ENCODE measurements at places on chromosomes 13 and 19.

DNA sequence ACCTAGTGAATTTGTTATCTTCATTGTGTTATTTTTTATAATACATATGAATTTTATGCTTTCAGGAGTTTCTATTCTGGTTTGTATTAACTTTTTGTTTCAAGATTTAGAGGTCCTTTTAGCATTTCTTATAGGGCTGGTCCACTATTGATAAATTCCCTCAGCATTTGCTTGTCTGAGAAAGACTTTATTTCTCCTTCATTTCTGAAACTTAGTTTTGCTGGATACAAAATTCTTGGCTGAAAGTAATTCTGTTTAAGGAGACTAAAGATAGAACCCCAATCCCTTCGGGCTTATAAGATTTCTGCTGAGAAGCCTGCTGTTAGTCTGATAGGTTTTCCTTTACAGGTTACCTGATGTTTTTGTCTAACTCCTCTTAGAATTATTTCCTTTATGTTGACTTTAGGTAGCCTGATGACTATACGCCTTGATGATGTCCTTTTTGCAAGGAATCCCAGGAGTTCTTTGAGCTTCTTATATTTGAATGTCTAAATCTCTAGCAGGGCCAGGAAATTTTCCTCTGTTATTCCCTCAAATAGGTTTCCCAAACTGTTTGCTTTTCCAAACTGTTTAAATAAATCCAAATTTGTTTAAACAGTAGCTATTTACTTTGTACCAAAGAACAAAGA, 127.1 kb downstream of the CYSLTR2 start:
- no peak for DNase-seq

- DNase-seq: no peak
Observed at GRCh38 chr19:57123882-57124281, 4.1 kb downstream of the USP29 start.

DNA sequence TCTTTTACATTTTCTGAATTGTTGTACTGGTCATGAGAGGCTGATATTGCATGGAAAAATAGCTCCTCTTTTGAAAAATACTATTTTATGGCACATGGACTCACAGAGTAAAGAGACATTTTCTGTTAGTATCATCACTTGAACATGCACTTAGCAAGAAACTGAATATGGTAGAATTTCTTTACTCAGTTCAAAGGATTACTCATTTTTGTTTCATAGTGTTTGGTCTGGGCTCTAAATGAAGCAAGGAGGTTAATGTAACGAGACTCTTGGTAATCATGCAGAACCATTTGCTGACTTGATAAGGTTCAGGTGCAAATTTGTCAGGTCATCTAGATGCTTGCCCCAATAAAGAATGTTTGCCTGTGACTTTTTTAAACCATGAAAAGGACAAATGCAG, 63.2 kb downstream of the GPC6 start:
- DNase-seq: no peak

DNA sequence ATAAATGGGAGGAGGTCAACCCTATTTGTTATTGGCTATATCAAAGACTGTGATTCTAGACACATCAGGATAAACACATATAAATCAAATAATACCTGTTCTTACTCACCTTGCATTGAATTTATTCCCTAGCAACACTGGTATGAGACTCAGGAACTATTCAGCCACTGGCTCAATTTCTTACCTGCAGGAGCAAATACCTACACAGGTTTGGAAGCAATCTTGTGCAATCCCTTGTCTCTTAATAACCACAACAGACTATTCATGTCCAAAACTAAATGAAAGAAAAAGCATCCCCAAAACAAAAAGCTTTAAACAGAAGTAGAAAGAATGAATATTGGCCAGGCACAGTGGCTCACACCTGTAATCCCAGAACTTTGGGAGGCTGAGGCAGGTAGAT, 55.5 kb downstream of the TBC1D4 start:
- no peak for DNase-seq

- DNase-seq: no peak
Observed at GRCh38 chr19:13033244-13033643, 38.0 kb downstream of the NFIX start.

DNA sequence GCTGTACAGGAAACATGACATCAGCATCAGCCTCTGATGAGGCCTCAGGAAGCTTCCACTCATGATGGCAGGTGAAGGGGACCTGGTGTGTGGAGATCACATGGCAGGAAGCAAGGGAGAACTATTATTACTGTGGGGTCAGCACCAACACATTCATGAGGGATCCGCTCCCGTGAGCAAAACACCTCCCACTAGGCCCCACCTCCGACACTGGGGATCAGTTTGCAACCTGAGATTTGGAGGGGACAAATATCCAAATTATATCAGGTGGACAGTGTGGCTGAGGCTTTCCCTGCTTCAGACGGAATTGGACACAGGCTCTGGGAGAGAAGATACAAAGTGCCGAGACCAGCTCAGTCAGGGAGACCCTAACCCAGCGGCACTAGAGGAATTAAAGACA, 5.7 kb upstream of the ZNF792 start:
- DNase-seq: no peak

DNA sequence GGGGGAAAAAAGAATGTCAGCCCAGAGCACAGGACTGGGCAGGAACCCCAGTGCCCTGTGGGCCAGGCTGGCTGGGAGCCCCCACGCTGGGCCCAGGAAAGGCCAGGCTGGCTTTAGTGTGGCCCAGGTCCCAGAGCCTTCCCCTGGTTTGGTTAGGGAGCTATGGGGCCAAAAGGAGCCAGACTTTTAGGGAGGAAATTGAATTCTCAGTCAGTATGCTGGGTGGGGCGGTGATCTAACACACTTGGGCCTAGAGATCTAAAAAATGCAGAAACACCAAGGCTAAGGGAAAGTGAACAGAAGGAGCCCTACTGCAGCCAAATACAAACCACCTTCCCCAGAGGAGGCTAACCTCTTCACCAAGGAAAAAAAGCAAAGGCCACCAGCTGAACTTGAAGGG, 137.5 kb downstream of the CRYL1 start:
- no peak for DNase-seq

- DNase-seq: no peak
Observed at GRCh38 chr19:7877249-7877836, 3.2 kb upstream of the PRR36 start.

DNA sequence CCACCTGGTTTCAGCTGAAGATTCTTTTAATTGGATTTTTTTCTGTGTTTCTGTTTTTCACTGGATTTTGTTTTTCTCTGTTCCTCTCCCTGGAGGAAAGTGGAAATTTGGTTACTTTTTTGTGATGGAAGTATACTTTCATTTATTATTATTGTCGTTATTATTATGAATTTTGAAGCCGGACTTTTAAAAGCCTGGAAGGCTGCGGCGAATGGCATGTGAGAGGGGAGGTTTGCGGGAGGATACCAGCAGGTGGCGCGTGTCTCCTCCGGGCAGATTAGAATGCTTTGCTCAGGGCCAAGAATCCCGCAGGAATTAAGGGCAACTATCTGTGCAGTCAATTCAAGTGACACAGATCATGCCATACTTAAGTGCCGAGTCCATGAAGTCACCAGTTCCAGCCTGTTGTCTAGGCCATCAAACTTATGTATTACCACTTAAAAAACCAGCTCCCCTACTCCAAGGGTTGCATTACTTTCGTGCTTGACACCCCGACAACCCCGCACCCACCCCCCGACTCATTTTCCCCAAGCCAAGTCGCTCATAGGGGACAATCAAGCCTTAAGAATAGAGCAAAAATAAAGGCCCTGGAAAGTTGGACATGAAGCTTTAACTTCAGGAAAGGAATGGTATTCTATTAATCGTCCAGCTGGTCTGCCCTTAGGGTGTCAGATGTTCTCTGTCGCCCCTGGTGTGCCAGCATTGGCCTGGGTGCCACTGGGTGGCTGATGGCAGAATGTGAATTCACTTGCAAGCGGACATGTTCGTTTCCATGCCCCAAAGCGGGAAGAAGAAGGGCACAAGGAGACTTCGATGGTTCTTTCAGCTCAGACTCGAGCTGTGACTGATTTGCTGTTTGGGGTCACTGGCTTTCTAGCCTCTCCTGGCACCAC, 1.3 kb upstream of the LRCH1 start:
- peak; percentile 28 for DNase-seq

DNA sequence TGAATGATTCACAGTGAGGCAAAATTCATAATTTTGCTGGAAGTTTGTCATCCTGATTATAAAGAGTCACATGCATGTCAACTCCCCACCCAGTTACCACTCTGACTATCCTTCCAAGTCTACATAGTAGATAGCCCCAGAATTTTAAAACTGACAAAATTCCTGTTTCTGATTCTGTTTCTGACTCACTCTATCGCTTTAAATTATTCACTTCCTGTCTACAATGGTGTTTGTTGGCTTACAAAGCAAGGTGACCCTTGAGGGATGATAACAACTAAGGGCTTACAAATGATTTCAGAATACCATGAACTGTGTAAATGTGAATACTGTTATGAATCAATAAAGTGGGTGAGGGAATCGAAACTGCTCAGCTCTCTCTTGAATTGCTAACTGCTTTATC, 98.7 kb upstream of the KL start:
- DNase-seq: no peak

- DNase-seq: no peak
Observed at GRCh38 chr19:51726049-51726448, 2.3 kb upstream of the HAS1 start.

GRCh38 chr13:82905071-82905470, 977.2 kb downstream of the SLITRK1 start:
- DNase-seq: no peak

- DNase-seq: no peak
Observed at GRCh38 chr19:4713384-4713951, 10.2 kb downstream of the DPP9 start.

GRCh38 chr19:35447606-35448469, at the start of gene FFAR2:
TSS of gene FFAR2 (plus strand) at chr19:35448257. CDS start at chr19:35449715, 1,458 bp downstream.
- DNase-seq: no peak

DNA sequence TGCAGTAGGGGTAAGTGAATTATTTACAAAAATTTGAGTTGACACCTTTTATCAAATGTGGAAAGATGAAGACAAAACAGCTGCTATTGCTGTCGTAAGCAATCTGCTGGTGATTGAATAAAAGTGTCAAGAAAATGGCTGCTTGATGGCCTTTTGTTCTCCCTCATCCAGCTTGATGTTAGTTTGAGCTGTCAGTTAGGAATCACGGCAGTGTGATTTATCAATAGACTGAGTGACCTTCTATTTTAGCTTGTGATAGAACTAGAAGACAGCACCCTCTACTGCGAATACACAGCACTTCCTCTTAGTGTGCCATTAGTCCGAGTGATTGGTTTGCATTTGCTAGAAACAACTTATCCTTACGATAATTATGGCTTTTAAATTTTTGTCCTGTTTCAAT, 76.3 kb downstream of the MZT1 start:
- DNase-seq: no peak

GRCh38 chr13:48679941-48680680, 26.4 kb downstream of the CYSLTR2 start:
- DNase-seq: no peak

DNA sequence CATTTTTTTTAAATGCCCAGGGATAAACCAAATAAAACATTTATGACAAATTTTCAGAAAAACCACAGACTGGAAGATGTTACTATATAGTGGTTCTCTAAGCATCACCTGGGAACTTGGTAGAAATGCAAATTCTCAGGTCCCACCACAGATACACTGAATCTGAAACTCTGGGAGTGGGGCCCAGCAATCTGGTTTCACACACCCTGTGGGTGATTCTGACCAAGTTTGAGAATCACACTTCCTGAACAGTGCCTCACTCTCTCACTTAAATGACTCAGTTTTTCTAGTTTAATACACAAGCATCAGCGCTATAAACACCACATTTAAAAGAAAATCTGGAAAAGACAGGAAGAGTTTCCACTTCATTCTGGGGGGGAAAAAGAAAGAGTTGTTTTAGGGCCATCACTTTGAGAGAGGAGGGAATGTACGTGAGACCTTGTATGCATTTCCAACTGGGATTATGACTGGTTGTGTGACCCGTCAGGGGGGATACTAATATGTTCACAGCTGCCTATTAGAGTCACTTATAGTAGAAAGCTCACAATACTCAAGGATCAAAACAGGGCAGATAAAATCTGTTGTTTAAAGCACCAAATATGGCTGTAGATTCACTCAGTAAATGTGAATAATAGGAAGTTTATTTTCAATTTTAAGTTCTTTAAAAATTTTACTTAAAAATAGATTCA, 567.7 kb downstream of the GPC6 start:
- DNase-seq: peak; percentile 24

GRCh38 chr19:1768248-1768647, 14.9 kb downstream of the ONECUT3 start:
- no peak for DNase-seq

GRCh38 chr13:113631341-113632095, 26.5 kb downstream of the ATP4B start:
- no peak for DNase-seq

GRCh38 chr13:73903561-73903960, 230.6 kb downstream of the KLF12 start:
- no peak for DNase-seq

GRCh38 chr19:41409288-41409687, 11.7 kb downstream of the BCKDHA start:
- DNase-seq: no peak

GRCh38 chr19:28881616-28882015, 331.3 kb downstream of the UQCRFS1 start:
- DNase-seq: no peak

- DNase-seq: no peak
Observed at GRCh38 chr13:80329250-80329649, 11.7 kb downstream of the SPRY2 start.

- DNase-seq: no peak
Observed at GRCh38 chr13:85371254-85371653, 428.0 kb downstream of the SLITRK6 start.

- DNase-seq: no peak
Observed at GRCh38 chr13:34001389-34001788, 183.4 kb downstream of the RFC3 start.

- DNase-seq: no peak
Observed at GRCh38 chr13:74174810-74175209, 40.6 kb upstream of the KLF12 start.

DNA sequence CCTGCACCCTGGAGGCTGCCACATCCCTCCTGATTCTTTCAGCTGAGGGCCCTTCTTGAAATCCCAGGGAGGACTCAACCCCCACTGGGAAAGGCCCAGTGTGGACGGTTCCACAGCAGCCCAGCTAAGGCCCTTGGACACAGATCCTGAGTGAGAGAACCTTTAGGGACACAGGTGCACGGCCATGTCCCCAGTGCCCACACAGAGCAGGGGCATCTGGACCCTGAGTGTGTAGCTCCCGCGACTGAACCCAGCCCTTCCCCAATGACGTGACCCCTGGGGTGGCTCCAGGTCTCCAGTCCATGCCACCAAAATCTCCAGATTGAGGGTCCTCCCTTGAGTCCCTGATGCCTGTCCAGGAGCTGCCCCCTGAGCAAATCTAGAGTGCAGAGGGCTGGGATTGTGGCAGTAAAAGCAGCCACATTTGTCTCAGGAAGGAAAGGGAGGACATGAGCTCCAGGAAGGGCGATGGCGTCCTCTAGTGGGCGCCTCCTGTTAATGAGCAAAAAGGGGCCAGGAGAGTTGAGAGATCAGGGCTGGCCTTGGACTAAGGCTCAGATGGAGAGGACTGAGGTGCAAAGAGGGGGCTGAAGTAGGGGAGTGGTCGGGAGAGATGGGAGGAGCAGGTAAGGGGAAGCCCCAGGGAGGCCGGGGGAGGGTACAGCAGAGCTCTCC, 6.9 kb upstream of the CEACAM5 start:
- DNase-seq: no peak

- DNase-seq: no peak
Observed at GRCh38 chr13:63042686-63043085, 1627.0 kb upstream of the PCDH20 start.

- no peak for DNase-seq
Observed at GRCh38 chr19:52536448-52536800, 9.0 kb downstream of the ZNF808 start.
